Stimulated activated CD8-positive, alpha-beta memory T cell treated with anti-CD3 and anti-CD28 coated beads, Interleukin-4, amount 100 ng/mL, for 48 hours (primary cell): ENCODE measurements at places on chromosomes 7 and 10.

- DNase-seq = no peak
These were observed 46.7 kb downstream of the SGMS1 start for GRCh38 chr10:50577010-50577409.

DNA sequence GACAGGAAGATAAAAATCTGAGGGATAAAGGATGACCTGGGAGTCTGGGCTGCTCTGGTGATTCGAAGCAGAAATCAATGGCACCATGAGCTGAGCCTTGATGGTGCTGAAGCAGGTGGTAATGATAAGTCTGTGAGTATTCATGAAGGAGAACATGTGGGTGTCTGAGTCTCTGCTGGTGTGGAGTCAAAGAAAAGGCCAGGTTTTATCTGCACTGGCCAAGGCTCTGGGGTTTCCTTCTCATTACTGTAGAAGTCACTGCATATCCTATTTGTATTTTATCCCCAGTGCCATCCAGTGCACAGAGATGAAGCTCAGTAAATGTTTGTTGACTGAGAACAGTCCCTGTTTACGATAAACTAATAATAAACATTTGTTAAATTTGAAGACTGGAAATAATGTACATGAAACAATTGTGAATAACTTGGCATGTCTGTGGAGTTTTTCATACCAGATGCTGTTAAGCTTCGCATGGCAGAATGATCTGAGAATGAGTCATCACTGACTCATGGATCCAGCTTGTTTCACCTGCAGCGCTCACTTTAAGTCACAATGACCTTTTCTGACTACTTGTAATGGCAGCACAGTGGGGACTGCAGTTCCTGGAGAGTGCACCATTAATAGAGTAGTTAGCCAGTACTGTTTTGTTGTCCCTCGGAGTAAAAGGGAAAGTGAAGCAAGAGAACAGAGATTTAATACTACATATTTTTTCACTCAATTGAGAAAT lies 538.5 kb downstream of the HTR7 start:
- DNase-seq = no peak

GRCh38 chr7:93238748-93239147 lies 6.6 kb downstream of the VPS50 start:
- DNase-seq = no peak

- DNase-seq = no peak
These were observed 141.7 kb upstream of the SHH start for GRCh38 chr7:155953781-155954549.

- DNase-seq = no peak
These were observed 334.0 kb downstream of the PLXNA4 start for GRCh38 chr7:132242192-132242812.

DNA sequence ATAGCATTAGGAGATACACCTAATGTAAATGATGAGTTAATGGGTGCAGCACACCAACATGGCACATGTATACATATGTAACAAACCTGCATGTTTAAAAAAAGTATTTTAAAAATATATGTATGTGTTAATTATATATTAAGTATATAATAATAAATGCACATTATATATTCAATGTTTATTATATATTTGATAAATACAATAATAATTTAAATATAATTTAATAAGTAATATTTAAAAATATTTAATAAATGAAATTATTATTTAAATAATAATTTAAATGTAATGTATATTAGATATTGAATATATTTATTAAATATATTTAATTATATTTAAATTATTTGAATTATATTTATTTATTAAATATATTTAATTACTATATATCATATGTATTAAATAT lies 661.3 kb upstream of the COBL start:
- no peak for DNase-seq

- no peak for DNase-seq
These were observed 22.4 kb upstream of the SMC3 start for GRCh38 chr10:110544958-110545537.

- peak; percentile 26 for DNase-seq
These were observed 11.3 kb downstream of the GPRIN2 start for GRCh38 chr10:46544989-46545791.

DNA sequence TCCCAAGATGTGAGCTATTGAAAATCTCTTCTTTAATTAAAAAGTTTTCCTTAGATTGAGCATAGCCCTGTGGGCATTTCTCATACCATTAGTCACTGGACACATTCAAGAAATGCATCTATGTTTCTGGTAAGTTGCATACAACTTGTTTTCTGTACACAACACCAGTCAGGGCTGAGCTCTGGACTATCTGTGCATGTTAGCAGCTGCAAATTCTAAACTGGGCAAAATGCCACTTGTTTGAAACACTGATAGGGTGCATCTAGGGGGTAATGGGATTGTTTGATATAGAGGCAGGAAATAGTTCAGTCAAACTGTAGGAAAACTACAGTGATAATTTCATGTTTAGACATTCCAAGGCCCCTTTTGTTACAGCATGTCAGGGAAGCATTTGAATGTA lies 145.6 kb upstream of the NPY start:
- no peak for DNase-seq

DNA sequence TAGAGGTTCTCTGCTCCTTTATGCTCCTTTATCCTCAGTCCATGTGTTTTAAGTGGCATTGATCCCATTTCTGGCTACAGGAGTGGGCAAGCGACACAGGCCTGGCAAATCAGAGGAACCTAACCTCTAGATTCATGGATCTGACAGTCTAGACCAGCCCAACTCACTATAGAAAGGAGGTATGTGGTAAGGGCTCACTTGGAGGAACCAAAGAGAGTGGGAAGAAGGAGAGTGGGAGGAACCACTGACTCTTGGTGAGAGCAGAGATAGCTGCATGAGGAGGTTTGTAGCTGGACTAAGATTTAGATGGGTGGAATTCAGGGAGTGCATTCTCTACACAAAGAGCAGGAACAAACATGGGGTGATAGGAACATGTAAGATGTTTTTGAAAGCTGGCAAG lies 11.6 kb upstream of the FRAT1 start:
- DNase-seq = no peak

DNA sequence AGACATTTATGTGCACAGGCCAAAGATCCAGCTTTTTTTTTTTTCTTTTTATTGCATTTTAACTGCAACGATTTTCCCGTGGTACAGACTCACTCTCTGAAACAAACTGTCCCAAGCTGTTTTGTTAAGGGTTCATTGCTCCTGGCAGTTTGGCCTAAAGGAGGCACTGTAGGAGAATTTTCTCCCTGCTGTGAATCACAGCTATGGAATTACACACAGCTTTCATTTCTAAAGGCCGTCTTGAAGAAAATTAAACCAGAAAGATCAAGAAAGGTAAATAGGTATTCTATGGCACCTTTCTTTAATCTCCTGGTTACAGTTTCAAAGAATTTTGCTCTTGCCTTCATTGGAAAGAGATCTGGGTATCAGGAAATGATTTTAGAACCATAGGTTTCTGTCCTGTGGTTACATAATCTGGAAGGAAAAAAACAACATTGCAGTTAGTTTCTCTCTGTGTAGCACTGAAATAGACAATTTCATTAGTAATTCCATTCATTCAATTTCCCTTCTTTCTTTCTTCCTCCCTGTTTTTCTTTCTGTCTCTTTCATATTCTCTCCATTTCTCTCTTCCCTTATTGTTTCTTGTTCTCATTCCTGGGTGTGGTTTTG lies 51.2 kb downstream of the PDK4 start:
- DNase-seq = no peak

DNA sequence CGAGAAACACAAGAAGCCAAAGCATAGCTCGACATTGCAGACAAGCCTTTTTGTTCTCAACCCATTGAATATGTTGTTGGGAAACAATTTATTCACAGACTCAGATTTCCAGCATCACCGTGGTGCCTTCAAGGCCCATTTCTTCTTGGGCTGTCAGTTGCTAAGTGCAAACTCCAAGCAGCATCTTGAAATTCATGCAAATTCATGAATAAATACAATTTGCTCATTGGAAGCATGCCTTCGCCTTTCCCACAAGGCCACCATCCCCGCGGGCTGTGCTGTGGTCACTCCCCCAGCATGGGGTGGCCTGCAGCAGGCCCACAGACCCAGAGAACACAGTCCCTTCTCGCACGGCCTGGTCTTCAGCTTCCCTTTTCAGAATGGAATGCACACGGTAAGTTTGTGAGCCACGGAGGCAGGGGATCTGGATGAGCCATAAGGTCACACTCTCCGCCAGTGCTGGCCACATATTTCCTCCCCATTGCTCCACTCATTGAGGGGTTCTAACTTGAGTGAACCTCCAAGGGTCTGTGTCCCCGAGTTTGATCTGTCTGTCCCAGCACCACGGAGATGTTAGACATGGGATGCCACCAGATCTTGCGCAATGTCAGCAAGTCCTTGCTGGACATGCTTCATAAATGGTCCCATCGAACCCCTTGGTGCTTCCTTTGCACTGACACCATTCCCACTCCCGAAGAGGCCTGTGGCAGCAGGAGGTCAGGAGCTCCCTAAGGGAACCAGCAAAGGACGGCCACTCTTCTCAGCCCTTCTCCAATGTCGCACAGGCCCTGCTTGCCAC lies 109.5 kb downstream of the GFRA1 start:
- DNase-seq = no peak

DNA sequence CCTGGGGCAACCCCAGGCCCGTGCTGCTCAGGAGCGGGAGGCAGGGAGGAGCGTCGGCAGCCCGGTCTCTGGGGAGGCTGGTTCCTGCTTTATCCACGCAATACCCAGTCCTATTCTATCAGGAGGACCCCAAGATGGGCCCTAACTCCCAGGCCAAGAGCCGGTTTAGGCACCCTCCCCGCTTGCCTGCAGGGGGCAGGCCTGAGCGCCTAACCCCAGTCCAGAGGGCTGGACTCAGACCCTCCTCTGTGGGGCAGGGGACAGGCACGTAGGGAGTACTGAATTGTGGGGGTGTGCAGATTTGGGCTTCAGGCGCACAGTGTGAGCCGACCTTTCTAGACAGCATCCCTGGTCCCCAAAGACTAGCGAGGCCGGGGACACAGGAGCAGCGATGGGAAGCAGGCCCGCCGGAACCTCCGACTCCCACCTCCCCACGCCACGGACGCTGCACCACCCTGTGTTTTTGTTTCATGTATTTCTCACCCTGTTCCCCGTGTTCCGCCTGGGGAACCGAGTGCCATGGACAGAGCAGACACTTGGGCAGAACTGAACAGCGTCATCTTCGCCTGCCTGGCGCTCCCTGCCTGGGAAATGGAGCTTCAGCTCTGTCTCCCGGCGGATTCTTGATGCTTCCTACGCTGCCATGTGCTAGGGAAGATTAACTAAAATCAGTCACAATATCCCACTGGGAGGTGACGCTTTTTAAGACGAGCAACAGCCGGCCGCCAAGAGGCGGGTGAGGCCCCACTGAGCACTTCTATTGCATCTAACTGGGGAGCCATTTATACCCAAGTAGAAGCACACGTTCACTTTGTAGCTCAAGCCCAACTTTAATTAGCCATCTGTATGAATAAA lies 5.3 kb downstream of the NUDT1 start:
- peak; percentile 62 for DNase-seq

GRCh38 chr7:135353832-135354231 lies 120.2 kb downstream of the STRA8 start:
- no peak for DNase-seq

- no peak for DNase-seq
These were observed 83.4 kb downstream of the NEURL1 start for GRCh38 chr10:103576862-103577261.

GRCh38 chr10:75982611-75983369 lies 551.4 kb downstream of the LRMDA start:
- DNase-seq = no peak

DNA sequence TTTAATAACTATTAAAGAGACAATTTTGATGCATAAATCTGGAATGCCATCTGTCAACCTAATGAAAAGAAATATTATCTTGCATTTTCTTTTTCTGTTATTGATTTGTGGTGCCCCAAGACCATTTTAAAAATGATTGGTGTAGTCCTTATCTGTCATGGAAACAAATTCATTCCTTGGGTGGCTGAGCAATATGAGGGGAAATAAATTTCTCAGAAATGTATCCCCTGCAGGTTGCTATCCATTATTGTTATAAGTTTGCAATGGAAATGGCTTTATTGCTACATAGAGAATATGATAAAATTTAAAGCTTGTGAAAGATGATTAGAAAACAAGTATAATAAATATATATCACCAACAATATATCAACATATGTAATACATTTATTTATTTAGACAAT lies 607.0 kb downstream of the DNAJB9 start:
- no peak for DNase-seq

DNA sequence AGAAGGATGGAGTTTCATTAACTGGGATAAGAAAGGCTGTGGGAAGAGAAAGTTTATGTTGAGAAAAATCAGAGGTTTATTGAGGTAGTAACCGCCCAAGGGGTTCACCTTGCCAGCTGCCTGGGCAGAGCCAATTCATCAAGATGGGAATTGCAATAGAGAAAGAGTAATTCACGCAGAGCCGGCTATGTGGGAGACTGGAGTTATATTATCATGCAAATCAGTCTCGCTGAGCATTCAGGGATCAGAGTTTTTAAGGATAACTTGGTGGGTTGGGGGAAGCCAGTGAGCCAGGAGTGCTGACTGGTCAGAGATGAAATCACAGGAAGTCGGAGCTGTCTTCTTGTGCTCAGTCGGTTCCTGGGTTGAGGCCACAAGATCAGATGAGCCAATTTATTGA lies 70.6 kb downstream of the MALRD1 start:
- DNase-seq = no peak

- no peak for DNase-seq
These were observed 83.0 kb upstream of the KAT6B start for GRCh38 chr10:74743401-74743800.

DNA sequence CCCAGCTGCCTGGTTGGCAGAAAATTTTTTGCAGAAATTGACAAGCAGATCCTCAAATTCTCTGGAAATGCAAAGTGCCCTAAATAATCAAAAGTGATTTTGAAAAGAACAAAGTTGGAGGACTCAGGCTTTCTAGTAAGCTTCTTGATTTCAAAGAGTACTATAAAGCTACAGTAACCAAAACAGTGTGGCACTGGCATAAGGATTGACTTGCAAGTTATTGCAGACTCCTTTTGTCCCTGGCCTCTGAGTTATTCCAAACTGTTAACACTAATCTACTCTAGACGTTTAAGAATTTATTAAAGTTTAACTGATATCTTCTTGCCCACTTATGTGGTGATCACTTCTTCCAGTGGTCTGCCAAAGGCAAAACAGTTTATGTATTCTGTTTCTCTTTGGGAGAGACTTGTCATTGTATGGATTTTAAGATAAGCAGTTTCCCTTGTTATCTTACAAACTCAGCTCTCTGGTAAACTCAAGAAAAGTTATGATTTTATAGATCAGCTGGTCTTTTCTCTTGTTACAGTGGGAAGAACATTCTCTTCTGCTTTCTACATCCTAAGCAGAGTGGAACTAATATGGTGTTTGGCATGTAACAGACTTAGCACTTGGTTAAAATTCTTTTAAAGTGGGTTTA lies 41.4 kb downstream of the LOXL4 start:
- DNase-seq = no peak

GRCh38 chr10:36073796-36074345 lies 431.8 kb upstream of the FZD8 start:
- DNase-seq = no peak

- no peak for DNase-seq
These were observed 55.8 kb upstream of the DYNC1I1 start for GRCh38 chr7:95716357-95717122.

DNA sequence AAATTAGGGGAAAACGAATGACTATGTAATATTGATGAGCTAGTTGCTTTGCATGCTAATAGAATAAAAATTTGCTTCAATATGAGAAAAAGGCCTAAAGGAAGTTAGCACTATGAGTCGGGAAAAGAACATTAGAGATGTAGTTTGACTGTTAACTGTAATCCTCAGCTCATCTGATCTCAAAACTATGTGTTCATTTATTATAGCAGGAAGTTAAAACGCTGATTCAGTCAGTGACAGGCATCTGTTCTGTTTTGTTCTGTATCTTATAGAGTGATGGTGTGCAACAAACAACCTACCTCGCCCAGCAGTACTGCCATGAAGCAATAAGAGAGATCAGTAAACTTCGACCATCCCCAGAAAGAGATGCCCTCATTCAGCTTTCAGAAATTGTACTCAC lies 48.6 kb downstream of the PDSS1 start:
- DNase-seq = no peak
